ENCODE measurements at places on chromosomes 2 and 18.

DNA sequence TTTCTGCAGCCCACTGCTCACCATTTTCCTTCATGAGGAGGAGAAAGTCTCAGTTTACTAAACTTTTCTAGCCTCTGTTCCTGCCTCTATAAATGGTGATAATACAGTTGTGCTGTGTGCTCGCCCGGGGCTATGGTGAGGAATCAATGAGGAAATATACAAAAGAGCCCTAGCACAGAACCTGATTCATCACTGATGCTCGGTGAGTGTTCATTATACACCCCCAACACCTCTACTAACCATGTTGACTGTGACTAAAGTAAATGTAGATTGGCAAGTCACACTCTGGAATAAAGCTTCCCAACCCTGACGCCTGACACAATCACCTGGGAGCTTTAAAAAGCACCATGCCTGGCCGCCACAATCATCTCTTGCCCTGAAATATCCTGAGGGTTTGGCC, 118.8 kb upstream of the CYP1B1 start:
- no peak for DNase-seq

DNA sequence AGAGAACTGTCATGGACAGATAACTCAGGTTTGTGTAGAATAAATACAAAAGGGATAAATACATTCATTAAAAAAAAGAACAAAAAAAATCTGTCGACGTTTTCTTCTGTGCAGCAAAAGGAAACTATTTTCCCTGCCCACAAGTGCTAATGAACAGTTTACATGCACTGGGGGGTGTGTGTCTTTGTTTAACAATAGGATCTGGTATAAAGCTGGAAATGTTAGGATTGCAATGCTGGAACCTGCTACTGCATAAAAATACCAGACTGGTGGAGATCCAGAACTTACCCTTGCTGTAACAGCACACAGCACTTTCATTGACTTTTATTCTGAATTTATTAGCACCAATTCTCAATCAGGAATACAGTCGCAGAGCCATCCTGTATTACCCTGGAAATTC, 84.6 kb upstream of the THOC1 start:
- DNase-seq = no peak

- DNase-seq = no peak
Observed at GRCh38 chr18:65411061-65411460, 339.8 kb upstream of the CDH7 start.

DNA sequence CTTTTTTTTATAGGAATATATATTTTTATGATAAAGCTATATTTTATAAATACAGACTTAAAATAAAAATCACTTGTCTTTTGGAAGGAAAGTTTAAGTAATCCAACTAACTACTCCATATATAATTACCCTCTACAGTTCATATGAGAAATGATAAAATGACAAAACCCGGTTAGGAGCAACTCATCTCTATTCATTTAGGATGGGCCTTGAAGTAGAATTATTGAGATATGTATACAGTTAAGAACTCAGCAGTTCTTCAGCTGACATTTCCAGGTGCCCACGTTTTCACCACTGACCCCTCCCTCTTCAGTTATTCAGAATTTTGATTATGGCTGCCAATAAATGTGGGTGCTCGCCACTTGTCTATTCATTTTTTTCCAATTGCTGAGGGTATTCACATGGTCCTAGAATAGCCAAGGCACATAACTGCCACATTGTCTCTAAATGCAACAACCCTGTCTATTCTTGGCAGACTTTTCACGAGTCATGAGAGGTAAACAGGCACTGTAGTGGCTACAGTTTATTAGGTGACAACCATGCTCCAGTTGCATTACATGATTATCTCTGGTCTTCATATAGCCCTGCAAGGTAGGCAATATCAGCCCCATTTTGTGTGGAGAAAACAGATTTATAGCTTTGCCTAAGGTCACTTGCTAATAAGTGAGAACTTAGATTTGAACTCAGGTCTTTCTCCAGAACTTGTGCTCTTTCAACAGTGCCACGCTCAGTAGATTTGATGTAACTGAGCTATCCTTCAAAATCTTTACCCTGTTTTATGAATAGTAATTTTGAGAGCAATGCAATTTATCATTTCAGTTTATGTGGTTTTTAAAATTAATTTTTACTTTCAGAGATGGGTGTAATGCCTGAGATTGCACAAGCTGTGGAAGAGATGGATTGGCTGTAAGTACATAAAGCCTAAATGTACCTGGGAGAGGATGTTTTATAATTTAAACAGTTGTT, 2.9 kb downstream of the DDX1 start:
- no peak for DNase-seq

- DNase-seq = peak; percentile 49
Observed at GRCh38 chr2:8598295-8599165, 83.3 kb upstream of the ID2 start.

DNA sequence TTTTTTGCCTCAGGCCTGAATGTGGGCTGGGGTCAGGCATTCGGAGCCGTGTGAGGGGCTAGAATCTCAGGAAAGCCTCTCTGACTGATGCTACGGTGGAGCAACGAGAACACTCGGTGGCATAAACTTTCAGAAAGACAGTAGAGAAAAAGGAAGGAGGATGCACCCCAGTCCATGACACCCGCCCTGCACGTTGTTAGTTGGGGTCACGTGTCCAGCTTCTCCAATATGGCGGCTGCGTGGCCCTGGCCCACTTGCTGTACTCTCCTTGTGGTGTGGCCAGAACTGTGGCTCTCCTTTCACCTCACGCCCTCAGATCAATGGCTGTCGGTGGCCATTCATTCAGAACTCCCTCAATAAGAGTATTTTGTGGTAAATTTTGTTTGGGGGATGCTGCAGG, 131.2 kb downstream of the KCTD1 start:
- DNase-seq = no peak

- DNase-seq = no peak
Observed at GRCh38 chr2:240458900-240459391, 23.5 kb downstream of the GPC1 start.

DNA sequence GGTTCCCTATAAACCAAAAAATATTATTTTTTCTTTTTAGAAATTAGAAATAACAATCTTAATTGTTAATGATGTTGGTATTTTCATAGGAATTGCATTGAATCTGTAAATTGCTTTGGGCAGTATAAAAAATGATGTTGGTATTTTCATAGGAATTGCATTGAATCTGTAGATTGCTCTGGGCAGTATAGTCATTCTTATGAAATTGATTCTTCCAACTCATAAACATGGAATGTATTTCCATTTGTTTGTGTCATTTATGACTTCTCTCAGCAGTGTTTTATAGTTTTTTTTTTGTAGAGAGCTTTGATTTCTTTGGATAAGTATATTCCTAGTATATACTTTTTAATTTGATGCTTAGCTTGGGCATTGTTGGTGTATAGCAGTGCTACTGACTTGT, 82.0 kb upstream of the NT5C1B start:
- no peak for DNase-seq

DNA sequence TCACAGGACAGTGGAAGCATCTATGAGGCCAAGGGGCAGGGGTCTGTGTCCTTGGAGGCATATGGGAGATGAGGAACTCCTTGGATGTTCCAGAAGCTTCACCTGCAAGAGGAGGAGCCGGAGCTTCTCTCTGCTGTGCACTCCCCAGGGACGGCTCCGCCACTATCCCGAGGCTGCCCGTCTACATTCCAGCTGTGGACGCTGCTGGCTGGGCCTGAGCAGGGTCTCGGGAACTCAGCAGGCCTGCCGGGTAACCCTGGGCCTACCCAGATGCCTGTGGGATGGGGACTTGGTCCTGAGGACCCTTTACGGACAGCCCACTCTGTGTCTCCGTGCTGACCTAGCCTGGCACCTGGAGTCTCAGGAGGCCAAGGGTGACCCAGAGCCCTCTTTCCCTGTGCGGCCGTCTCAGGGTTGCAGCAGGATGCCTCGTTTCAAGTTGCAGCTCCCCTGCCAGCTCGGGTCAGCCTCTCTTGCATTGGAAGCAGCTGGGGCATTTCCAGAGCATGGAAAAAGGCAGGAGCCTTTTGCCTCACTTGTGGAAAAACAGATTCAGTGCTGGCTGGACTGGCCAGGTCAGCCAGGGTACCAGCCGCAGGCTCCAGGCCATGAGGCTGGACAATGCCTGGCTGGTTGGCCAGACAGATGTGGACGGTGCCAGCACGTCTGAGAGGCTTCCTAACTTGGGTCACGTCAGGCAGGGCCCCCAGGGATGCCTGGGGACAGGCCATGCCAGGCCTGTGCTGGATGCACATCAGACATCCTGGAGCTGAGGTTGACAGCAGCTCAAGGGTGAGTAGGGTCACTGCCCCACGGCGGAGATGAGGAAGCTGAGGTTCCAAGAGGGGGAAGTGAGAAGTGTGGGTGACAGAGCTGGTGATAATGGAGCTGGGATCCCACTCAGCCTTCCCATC, 41.5 kb downstream of the SCTR start:
- no peak for DNase-seq

- no peak for DNase-seq
Observed at GRCh38 chr18:77366720-77367641, 117.3 kb downstream of the GALR1 start.

- DNase-seq = no peak
Observed at GRCh38 chr18:70333757-70334156, 44.9 kb downstream of the SOCS6 start.
